Cerebellum (tissue), 4 donors: ENCODE measurements at places on chromosomes 3 and 15. TPM values are rescaled to one million over a fixed set of nuclear protein-coding genes. Genes with fewer than 3 reads are reported as not detected.

Gene BNC1
- 0.18 TPM for total RNA-seq

Gene PDCD6IP
- total RNA-seq, result 172 TPM

Gene KLHL6
- 1.3 TPM for total RNA-seq

Gene COL7A1
- total RNA-seq, result 5.8 TPM

Gene WDR93
- total RNA-seq, result 0.91 TPM

Gene ABHD14A
- total RNA-seq, result 19.1 TPM

Gene GOLGA8N
- total RNA-seq, result 8.9 TPM

Gene ARRDC4
- total RNA-seq, result 20.4 TPM

Gene SLC9A9
- total RNA-seq, result 14.4 TPM
